ENCODE measurements at places on chromosomes 16 and 17.

- no peak for DNase-seq
These were observed 19.0 kb upstream of the ITPRIPL2 start for GRCh38 chr16:19094542-19095365.

DNA sequence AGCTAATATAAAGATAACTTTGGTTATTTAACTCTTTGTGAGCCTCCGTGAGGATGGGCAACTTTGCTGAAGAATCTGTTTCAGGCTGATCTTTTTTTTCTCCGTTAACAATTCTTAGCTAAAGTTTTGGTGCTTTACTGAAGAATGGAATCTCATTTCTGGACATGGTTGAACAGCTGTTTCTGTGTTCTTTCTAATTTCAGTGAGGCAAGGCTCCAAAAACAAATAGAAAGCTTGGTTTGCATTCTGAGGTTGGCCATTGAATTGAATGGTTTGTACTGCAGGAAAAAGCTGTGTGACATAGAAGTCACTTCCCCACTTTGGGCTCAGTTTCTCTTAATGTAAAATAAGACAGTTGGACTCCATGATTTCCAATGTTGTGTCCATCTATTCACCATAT lies 22.3 kb upstream of the HLF start:
- DNase-seq = no peak

- no peak for DNase-seq
These were observed 217.7 kb downstream of the CCDC182 start for GRCh38 chr17:57527221-57528057.

DNA sequence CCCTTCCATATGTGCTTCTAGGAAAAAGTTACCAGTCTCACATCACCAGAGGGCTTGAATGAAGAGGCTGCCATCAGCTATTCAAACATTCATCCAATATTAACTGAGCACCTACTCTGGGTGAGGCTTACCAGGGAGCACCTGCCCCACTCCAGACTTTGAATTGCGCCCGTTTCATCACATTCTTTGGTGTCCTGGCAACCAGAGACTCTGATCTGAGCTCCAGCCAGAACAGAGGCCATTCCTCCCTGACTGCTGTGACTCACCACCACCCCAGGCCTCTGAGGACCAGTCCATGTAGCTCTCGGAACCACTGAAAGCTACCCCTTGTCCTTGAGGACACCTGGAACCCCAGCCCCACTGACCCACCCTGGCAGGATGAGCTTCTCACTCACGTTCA lies at the start of gene C16orf96:
Gene C16orf96, plus strand, starts transcription at position 229 of the 400 bp plus-strand sequence. Its CDS starts 150 bp downstream, at position 379.
- no peak for DNase-seq

DNA sequence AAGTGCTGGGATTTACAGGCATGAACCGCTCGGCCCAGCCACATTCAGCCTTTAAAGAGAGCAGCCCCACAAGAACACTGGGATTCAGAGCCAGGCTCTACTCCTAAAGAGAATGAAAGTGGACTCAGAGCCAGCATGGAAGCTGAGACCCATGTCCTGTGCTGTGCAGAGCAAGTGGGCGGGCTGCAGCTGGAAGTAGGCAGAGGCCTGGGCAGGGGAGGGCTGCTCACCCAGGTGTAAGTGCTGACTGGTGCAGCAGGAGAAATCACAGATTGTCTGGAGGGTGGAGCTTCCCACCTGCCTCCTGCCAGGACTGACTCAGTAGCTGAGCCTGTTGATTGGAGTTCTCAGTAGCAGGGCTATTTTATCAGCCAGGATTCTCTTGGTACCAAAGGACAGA lies 178.7 kb downstream of the KATNIP start:
- no peak for DNase-seq

DNA sequence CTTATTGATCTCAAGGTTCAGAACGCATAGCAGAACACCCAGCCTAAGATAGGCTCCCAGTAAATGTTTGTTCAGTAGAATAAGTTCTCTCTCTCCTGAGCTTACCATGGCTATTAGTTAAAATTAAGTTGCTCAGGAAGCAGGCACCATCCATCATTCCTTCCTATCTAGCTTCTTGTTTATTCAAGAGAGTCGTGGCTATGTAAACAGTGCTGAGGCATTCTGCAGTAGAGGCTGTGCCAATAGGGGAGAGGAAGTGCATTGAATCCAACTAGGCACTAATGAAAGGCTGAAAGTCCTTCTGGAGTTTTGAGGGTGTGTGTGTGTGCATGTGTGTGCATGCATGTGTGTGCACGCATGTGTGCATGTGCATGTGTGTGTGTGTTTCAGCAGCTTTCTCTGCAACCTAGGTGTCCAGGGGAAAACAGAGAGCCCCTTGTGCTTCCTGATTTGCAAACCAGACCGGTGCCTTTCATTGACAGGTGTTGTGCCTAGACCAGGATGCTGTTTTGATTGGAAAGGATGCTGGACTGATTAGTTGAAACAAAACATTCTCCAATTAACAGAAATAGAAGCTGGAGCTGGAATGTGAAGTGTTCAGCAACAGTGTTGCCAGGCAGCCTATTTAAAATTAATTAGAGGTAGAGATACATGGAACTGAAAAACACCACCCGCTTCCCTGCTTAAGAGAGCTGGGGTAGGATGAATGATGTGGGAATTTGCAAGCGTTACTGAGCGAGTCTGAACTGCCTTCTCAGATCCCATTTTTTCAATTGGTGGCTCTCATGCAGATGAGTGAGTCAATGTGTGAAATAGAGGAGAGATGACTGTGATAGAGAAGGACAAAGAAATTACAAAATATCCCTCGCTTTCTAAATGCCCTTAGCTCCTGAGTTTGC lies 103.3 kb upstream of the CLEC3A start:
- no peak for DNase-seq

GRCh38 chr16:29899516-29900101 lies at the start of gene SEZ6L2:
TSS of gene SEZ6L2 (minus strand) at chr16:29899550. CDS start at chr16:29899019, 531 bp downstream.
- DNase-seq = peak; percentile 64

- DNase-seq = no peak
These were observed 26.0 kb downstream of the SPHK1 start for GRCh38 chr17:76410328-76410965.
